ENCODE measurements at places on chromosomes 1 and 21.

DNA sequence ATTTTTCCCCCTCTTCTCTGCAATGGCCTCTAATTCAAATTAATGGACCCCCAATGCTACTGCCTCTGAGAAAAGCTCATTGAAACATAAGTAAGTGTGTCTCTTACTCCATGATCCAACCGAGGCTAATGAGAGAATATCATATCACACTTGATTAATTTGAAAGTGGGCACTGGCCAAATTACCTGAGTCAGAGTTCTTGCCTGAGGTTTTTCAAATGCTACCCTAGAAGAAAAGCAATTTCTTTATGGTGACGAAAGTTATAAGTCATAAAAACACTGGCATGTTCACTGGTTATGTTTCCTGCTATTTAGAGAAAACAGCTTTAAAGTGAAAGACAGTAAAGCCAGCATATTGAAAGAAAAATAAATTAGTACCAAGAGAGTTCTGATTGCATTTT, 368.8 kb upstream of the TMPRSS15 start:
- DNase-seq, result no peak

- no peak for DNase-seq
Measured at GRCh38 chr1:31583082-31583994, 7.0 kb downstream of the TINAGL1 start.

DNA sequence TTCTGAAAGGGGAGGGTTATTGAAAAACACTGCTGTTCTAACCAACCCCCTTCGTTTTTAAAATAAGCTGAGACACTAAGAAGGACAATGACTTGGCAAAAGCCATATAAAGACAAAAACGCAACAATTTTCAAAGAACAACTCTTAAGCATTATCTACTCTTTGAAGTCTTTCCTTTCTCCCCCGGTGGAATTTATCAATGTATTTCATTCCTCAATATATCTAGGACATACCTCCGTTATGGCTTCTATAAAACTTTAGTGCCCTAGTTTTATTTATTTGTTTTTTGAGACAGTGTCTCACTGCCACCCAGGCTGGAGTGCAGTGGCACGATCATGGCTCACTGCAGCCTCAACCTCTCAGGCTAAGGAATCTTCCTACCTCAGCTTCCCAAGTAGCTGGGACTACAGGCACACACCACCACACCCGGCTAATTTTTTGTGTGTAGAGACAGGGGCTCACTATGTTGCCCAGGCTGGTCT, 3.2 kb downstream of the NRDC start:
- DNase-seq, result no peak

GRCh38 chr1:45470306-45470798, 20.6 kb downstream of the TESK2 start:
- no peak for DNase-seq

- no peak for DNase-seq
Measured at GRCh38 chr1:4597020-4597419, 57.4 kb upstream of the AJAP1 start.

DNA sequence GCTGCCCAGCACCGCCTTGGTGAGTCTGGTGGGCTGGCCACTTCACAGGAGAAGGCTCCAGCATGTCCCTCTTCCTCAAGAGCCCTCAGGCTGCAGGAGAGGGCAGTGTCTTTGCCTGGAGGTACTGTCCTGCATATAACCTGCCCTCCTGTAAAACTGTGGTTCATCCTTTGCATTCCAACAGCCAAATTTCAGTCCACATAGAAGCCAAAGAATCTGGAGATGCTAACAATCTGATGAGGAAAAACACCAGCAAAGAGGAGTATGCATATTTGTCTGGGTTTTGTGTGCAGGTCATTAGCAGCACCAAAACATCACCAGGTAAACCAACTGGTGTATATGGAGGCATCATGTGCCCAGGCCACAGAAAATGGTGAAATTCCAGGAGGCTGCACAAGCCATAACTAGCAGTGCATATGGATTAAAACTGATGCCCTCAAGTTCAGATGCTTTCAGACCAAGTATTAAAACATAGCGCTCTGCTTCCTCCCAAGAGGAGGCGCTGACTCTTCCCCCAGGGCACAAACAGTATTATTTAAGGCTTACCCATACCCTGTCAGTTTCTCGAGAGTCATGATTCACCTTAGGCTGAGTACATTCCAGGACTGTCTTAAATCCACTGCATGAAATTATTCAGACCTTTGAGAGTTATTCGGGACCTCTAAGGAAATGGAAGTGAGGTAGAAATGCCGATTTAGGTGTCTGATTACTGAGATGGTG, 150.5 kb upstream of the COA6 start:
- peak; percentile 81 for DNase-seq

DNA sequence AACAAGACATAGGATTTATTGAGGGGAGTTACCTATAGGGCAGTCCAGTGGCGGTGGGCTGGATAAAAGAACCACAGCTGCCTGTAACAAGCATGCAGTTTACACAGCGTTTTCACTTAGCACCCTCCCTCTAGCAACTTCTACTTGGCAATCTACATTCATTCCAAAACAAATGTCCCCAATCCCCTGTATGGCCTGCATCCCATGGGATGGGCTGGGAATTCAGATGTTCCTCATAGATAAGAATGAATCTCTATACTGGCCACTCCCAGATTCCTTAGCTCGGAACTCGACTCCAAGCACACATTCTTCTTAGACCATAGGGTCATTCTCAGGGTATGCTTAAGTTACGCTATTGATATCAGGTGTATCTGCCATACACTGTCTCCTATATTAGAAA, 33.3 kb downstream of the PCP4 start:
- no peak for DNase-seq

DNA sequence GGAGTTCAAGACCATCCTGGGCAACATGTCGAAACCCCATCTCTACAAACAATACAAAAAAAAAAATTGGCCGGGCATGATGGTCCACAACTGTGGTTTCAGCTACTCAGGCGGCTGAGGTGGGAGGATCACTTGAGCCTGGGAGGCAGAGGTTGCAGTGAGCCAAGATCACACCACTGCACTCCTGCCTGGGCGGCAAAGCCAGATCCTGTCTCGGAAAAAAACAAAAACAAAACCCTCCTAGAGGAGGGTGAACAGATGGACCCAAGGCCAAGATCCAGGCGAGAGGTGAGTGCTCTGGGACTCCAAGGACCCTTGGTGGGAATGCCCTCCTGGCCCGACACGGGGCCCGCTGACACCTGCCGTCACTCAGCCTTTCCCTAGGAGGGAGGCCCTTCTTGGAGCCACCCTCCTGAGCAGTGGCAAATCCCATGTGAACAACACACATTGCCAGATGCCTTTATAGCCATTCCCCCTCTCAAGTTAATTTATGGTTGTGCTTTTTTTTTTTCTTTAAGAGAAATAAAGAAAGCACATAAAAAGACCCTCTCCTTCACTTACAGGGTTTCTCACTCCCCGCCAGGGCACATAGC, 380 bp downstream of the TFF2 start:
- no peak for DNase-seq

GRCh38 chr1:17689011-17689410, 66.1 kb upstream of the ACTL8 start:
- no peak for DNase-seq

DNA sequence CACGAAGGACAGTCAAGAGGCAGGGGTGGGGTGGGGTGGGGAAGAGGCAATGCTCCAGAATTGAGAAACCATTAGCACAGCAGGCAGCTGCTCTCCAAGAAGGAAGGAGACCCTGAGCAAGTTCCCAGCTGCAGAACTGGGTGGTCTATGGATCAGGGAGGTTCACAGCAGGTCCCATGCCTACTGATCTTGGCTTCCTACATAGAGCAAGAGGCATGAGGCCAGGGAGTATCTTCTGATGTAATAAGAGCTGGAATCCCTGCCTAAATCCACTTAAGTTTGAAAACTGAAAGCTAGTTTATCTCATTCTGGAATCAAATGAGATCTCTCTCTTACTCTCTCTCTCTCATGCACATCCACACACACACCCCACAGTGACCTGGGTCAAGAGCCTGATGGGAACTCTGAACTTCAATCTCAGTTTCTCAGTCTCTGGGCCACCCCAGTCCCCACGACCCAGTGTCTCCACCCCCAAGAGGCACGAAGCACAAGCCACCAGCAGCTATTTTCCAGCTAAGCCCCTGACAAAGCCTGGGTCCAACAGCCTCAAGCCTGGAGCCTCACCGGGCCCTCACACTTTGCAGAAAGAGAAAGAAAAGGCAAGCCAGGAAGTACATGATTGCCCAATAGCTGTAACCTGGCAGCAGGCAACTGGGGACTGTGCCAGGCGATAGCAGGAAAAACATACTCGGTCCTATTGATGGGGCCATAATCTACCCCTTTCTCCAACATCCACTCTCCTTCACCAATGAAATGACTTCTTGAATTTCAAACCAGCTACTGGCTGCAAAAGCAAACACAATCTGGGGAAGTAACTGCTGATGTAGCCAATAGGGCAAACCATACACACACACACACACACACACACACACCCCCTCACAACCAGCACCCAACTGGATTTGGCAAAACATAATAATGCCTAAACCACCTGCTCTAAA, 2.2 kb downstream of the NUAK2 start:
- peak; percentile 84 for DNase-seq

DNA sequence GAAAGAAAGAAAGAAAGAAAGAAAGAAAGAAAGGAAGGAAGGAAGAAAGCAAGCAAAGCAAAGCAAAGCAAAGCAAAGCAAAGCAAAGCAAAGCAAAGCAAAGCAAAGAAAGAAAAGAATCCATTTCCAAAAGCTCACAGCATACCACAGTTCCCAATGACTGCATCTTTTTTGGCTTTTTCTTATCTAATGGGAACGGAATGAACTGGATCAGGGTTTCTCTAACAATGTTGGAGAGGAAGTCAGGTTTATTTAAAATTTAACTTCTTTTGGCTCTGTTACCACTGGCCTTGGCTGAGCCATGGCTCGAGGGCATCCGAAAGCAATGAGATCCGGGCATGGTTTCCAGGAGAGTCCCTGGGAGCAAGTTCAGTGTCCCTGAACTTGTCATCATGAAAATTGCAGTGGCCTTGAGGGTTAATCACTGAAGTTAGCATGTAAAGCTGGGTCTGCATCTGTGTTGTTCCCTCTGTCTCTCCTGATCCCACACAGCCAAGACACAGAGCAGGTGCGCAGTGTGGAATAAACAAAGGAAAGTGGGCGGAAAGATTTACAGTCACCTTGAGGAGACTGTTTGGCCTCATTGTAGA, 34.6 kb upstream of the CTPS1 start:
- DNase-seq, result no peak

GRCh38 chr1:100353988-100354387, 1.7 kb downstream of the CDC14A start:
- peak; percentile 44 for DNase-seq

GRCh38 chr1:71899881-71900280, 382.5 kb downstream of the NEGR1 start:
- no peak for DNase-seq

DNA sequence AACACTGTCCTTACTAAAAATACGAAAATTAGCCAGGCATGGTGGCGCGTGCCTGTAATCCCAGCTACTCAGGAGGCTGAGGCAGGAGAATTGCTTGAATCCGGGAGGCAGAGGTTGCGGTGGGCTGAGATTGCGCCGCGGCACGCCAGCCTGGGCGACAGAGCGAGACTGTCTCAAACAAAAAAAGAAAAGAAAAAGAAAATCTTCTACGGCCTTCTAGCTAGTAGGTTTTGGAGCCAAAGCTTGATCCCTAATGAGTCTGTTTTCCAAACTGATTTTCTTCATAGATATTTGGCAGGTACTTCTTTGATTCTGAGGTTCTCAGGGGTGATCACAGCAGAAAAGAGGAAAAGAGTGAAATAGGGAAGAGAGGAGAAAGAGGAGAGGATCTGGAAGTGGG, 182.3 kb upstream of the TMEM51 start:
- no peak for DNase-seq

DNA sequence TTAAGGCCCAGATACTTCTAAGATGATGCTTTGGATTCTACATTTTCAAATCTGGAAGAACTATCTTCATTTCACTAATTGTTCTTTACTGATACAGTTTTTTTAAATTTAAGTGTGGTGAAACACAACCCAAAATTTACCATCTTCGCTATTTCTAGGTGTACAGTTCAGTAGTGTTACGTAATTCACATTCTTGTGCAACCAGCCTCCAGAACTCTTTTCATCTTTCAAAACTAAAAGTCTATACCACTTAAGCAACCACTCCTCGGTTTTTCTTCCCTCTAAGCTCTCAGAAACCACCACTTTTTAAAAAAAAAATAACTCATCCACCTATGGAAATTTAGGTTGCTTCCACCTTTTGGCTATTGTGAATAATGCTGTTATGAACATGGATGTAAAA, 220.7 kb downstream of the PDE4B start:
- DNase-seq, result no peak

- DNase-seq, result peak; percentile 99
Measured at GRCh38 chr1:221439747-221440501, 302.0 kb downstream of the DUSP10 start.

GRCh38 chr1:3819771-3820200, 23.5 kb upstream of the LRRC47 start:
- DNase-seq, result peak; percentile 26

GRCh38 chr1:165575468-165576099, 31.8 kb downstream of the LRRC52 start:
- no peak for DNase-seq

GRCh38 chr1:12282142-12282541, 52.3 kb downstream of the VPS13D start:
- DNase-seq, result no peak

DNA sequence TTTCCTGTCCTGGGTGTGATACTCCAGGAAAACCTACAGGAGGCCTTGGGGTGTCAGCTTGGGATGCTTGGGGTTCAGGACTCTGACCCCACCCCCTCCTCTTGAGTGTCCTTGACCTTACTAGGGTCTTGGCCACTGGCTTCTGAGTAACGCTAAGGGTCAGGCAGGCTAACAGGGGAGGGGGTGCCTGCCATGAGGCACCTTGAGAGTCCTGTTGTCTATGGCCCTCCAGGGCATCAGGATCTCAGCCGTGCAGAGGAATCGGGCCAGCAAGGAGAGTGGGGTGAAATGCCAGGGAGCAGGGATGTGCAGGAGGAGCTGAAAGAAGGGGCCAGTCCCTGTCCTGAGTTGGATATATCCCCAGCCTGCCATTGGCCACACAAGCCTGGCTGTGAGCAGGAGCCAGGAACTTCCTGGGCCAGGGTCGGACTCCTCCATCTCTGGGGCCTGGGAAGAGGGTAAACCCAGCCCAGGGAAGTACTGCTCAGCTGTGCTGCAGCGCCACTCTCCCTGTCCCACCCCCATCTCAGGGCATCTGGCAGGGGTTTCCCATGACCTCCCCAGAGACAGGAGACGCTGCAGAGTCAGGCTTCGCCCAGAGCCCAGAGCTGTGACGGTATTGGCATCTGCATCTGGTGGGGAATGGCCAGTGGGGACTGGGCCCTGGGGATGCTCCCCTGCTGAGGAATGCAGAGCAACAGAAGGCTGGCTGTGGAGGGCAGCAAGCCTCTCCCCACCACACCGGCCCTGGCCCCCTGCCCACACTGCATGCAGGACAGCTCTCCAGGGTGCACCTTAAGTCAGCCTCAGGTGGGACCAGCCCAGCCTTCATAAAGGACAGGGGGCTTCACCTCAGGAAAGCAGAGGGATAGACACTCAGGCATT, 6.3 kb downstream of the KIF21B start:
- no peak for DNase-seq

GRCh38 chr1:32901823-32902534, 790 bp upstream of the TMEM54 start:
- no peak for DNase-seq

- DNase-seq, result peak; percentile 37
Measured at GRCh38 chr21:26732432-26733221, 112.6 kb downstream of the ADAMTS1 start.

Data from mammary epithelial cell (primary cell).